COLO829 (cell line): ENCODE measurements at places on chromosomes 5 and 9.

DNA sequence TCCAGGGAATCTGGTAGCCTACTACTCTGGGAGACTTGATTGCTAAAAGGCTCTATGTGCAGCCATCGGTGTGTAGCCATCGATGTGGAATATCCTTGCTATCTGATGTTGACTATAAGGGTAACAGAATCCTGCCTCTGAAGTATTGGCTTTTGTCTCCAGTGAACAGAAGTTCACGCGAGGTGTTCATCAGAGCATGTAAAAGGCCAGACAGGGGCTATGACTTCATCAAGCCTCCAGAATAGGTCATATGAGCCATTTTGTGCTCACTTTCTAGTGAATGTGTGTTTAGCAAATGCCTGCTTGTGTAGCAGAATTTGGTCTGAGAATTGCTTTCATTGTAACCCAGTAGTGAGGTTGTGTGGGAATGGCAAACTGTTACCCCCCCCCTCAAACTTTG is 66.8 kb upstream of the RAD23B start:
- DNase-seq: no peak

- DNase-seq: no peak
Observed at GRCh38 chr5:7364226-7364875, 31.6 kb upstream of the ADCY2 start.

- no peak for DNase-seq
Observed at GRCh38 chr9:22392523-22392922, 54.1 kb upstream of the DMRTA1 start.

- no peak for DNase-seq
Observed at GRCh38 chr5:116764941-116765340, 190.3 kb upstream of the SEMA6A start.

DNA sequence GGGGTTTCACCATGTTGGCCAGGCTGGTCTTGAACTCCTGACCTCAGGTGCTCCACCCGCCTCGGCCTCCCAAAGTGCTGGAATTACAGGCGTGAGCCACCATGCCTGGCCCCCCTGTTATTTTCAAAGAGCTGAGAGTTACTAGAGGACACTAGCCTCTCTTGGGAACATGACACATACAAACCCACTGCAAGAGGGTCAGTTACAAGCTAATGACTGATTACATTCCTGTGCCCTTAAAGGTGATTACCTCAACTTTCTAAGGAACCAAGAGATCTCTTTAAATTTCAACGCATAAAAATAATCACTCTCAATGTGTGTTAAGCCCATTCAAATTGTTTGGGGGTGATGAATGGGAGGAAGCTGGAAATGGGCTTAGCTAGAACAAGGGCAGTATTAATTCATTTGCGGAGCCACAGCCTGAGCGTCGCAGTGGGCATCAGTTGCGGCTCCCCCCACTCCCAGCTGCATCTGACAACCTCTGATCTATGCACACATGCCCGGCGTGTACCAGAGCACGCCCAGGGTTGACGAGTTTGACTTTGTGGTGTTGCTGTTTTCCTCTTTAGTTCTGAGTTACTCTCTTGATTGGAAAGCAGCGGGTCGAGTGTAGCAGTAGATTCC is 146.9 kb downstream of the GOLPH3 start:
- DNase-seq: no peak

- no peak for DNase-seq
Observed at GRCh38 chr9:88659126-88659525, 124.1 kb downstream of the NXNL2 start.
